ENCODE measurements at places on chromosomes 13 and 19.

- peak; percentile 99 for DNase-seq
Observed at GRCh38 chr19:48637449-48637947, 319 bp upstream of the DBP start.

DNA sequence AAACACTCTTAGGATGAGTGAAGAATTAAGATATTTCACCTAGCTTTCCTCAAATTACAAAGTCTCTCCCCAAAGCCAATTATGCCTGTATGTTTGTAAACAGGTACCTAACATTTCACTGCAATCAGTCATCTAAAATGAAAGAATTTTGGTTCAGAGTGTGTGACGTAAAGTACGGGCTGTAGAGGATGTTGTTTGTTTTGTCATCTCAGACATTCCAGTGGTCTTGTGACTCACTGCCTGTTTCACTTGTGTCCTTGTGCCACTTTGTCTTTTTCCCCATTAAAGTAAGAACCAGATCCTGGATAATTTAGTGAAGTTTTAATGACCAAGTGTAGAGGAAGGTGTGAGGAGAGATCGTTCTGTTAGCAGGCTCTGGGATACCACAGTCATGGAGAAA, 28.6 kb upstream of the EID2 start:
- no peak for DNase-seq

- DNase-seq, result no peak
Observed at GRCh38 chr13:73803997-73804396, 330.2 kb downstream of the KLF12 start.

DNA sequence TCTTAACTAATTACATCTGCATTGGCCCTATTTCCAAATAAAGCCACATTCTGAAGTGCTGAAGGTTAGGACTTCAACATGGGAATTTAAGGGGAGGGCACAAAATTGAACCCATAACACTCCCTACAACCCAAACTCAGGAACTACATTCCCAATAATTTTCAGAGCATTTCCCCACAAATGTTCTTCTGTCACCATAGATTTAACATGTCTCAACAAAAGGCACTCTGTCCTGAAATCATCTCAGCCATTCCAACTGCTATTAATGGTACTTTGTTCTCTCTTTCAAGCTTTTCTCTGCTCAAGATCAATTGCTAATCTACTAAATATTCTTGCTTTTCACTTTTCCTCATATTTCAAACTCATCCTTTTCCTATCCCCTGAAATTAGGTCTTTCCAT, 74.0 kb upstream of the SOX1 start:
- DNase-seq, result no peak

DNA sequence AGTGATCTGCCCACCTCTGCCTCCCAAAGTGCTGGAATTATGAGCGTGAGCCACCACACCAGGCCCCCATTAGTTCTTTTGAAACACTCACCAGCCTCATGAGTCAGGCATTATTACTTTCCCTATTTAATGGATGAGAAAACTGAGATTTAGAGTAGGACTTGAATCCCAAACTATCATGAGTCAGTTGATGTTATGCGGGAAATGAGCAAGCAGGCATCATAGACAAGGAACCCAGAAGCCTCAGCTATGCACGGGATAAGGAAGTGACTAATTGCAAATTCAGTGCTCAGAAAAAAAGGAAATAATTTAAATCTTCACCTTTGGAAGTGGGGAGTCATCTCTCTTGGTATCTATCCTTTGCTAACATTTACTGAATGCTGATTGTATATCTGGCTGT, 217.5 kb downstream of the ABCC4 start:
- no peak for DNase-seq

DNA sequence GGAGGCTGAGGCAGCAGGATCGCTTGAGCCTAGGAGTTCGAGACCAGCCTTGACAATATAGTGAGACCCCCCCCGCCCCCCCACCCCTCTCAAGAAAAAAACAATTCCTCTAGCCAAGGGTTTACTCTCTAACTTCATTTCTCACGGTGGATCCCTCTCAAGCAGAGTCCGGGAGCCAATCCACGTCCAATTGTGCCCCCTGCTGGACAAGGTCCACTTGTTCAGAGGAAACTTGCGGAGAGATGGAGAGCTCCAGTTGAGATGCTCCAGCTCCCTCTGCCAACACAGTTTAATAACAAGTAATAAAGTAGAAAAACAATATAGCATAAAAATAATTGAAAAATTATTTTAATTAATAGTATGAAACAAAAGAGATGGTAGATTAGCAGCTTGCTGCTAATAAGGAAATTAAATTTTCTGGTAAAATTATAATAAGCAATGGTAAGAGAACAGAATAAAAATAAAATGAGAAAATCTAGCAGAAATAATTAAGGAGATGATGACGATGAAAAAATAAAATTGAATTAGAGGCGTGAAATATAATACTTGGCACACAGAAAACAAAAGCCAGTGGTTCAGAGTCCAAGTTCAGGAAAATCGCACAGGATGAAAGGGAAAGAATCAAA, 14.5 kb upstream of the SIGLEC14 start:
- peak; percentile 64 for DNase-seq

DNA sequence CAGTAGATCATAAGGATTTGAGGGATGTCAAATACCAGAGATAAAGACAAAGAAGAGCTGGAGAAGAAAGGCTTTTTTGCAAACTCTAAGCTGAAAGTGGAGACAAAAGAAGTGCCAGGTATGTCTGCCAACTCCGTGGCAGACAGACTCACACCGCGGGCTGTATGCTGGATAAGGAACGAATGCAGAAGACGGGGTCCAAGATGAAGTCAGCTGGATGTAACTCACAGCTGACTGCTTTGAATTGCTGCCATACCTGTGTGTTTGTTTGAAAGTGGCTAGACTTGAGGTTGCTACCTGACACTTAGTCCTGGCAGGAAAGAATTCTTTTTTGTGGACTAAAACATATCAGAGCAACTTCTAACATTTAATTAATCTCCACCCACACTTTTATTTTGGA, 398.8 kb downstream of the DLEU7 start:
- no peak for DNase-seq

- no peak for DNase-seq
Observed at GRCh38 chr13:98979012-98979660, 1.3 kb upstream of the DOCK9 start.

- DNase-seq, result no peak
Observed at GRCh38 chr19:8396185-8396562, 6.0 kb downstream of the RAB11B start.

GRCh38 chr13:72763411-72763810, 18.3 kb downstream of the DIS3 start:
- no peak for DNase-seq

- no peak for DNase-seq
Observed at GRCh38 chr19:21908066-21908465, 72.1 kb upstream of the ZNF43 start.

GRCh38 chr19:51121257-51121656, 3.4 kb upstream of the SIGLEC9 start:
- no peak for DNase-seq

- no peak for DNase-seq
Observed at GRCh38 chr13:44629465-44630183, 53.5 kb upstream of the TSC22D1 start.

- no peak for DNase-seq
Observed at GRCh38 chr13:34363266-34363665, 545.3 kb downstream of the RFC3 start.

DNA sequence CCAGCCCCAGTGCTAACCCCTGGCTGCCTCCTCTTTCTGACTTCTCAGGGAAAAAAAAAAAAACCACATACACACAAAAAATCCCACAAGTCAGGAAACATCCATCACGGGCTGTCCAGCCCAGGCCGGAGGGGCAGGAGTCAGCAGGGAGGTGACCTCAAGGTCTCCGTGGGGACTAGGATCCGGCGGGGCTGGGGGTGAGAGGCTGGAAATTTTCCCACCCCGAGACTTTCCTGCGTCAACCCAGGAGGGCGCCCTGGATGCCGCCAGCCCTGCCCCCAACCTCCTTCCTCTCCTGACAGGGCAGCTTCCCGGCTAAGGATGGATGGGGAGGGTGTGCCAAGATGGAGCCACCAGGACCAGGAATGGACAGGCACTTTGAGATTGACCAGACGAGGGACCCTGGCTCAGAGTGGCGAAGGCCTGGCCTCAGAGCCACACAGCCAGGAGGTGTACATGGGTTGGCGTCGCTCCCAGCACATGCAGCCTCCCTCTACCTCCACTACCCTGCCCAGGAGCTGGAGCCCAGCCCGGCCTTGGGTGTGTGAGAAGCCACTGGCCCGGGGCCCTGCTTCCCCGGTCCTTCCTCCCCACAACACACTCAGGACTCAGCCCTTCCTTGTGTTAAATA, 33.3 kb downstream of the BLOC1S3 start:
- DNase-seq, result peak; percentile 23

GRCh38 chr19:3057275-3057714, 5.0 kb downstream of the TLE5 start:
- peak; percentile 84 for DNase-seq

DNA sequence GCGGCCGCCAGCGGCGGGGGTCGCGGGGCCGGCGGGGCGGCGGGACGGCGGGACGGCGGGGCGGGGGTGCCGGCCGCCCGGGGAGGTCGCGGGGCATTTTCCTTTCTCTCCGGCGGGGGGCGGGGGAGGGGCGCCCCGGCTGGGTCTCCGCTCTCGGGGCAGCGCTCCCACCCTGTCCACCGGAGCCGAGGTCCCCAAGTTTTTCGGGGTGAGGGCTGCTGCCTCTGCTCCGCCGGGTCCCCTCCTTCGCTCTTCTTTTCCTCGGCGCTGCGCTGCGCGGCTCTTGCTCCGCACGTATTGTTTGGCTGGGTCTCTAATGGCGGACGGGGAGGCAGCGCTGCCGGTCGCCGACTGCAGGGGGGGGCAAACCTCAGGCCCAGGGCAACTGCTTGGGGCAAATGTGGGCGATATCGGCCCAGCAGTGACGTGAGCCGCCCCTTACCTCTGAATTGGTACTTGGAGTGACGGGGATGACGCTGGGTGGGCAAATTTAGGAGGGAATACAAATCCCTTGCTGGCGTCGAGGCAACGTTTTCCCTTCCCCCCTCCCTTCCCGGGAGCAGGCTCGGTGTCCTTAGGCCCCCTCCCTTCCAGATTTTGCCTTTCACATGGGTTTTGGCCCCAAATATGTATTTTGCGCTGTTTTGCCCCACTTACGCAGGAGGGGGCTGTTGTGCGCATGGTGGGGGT, 759 bp downstream of the ZMYM2 start:
- DNase-seq, result peak; percentile 55

- no peak for DNase-seq
Observed at GRCh38 chr19:51742789-51743188, 8.9 kb downstream of the FPR1 start.

DNA sequence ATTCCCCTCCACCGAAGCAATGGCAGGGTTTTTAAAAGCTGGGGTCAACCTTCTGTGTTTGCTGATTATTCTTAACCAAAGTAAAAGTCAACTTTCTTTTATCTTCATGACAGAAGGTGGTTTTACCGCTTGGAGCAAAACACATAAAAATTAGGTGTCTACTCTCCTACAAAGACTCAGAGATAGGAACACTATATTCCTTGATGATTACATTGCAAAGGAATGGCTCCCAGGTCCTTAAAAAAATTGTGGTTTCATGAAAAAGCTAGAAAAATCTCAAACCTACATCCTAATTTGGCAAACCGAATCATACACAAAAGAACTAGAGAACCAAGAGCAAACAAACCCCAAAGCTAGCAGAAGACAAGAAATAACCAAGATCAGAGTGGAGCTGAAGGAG, 760.4 kb upstream of the PCDH20 start:
- no peak for DNase-seq

GRCh38 chr19:12603714-12604113, 6.9 kb downstream of the ZNF490 start:
- no peak for DNase-seq

DNA sequence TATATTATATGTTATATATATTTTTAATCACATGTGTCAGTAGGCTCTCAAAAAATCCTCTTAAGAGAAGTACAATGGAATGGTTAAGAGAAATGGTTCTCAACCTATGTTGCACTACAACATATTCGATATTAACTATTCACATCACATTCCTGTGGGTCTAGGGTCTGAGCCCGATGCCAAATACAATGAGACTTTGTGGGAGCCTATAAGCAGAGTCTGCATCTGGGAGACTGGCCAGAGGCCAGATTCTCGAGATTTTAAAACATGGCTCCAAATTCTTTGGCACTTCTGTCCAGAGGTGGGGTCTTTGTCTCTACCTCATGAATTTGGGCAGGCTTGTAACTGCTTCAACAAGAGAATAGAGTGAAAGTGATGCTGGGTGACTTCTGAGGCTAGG, 79.4 kb upstream of the NBEA start:
- DNase-seq, result no peak

- DNase-seq, result no peak
Observed at GRCh38 chr13:51494156-51494555, 41.3 kb upstream of the INTS6 start.

DNA sequence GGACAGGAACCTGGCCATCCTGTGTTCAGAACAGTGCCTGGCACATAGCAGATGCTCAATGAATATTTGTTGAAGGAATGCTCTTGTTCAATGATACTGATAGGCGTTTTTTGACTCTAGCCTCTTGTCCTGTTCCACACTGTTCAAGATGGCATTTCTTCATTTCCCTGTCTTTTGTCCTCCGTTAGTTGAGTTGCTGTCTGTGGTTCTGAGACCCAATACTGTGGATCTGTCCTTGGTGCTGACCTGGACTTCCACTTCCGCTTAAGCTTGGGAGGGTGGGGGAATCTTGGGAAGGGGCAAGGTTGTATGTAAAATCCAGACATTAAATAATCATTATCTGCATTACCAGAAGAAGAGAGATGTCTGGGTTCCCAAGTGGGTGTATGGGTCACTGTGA, 8.3 kb upstream of the KCNN4 start:
- DNase-seq, result no peak

- DNase-seq, result no peak
Observed at GRCh38 chr13:24679686-24680085, 522 bp upstream of the ATP12A start.

DNA sequence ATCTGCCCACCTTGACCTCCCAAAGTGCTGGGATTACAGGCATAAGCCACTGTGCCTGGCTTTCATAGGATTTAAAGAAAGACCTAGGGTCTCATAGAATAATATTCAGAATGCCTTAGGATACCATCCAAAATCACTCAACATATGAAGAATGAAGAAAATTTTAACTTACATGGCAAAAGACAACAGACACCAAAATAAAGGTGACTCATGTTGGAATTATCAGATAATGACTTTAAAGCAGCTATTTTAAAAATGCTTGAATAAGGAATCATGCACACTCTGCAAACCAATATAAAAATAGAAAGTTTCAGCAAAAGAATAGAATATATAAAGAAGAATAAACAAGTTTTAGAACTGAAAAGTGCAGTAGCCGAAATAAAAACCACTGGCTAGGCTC, 29.3 kb downstream of the ZNF566 start:
- DNase-seq, result no peak
